Kidney (tissue), 22 donors: ENCODE measurements at places on chromosomes 3 and 15. TPM values are rescaled to one million over a fixed set of nuclear protein-coding genes. Genes with fewer than 3 reads are reported as not detected.

Gene IQCF5
- total RNA-seq, result not detected

Gene GPR156
- 0.50 TPM for total RNA-seq

Gene RARB
- 14.7 TPM for total RNA-seq

Gene LMOD3
- 0.09 TPM for total RNA-seq

Gene SEMA3F
- 39.9 TPM for total RNA-seq

Gene DPPA2
- 0.19 TPM for total RNA-seq

GRCh38 chr3:193301433-193301832 lies 60.4 kb downstream of the PLAAT1 start:
- H3K4me1 ChIP-seq, result no peaks in the 10 kb centered on the region
- no peaks in the 10 kb centered on the region for H3K36me3 ChIP-seq
- H3K27ac ChIP-seq, result no peak overlapping the region
- no peak for DNase-seq
- no peak overlapping the region for H3K4me3 ChIP-seq

DNA sequence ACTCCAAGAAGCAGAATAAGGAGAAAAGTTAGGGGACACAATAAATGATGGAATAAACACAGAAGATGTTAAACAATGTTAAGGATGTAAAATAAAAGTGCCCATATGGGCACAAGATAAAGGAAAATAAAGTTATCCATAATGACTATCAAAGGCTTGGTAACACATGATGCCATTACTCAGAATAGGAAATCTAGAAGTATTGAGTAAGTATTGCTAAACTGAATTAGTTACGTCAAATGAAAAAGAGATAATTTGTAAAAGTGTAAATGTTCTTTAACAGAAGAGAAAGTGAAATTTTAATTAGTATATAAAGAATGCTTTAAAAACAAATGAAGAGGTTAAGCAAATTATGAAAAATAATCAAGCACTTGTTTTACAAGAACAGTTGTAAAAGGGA lies 6.7 kb downstream of the COPS2 start:
- DNase-seq, result no peak
- no peak overlapping the region for H3K4me3 ChIP-seq
- no peaks in the 10 kb centered on the region for H3K4me1 ChIP-seq

DNA sequence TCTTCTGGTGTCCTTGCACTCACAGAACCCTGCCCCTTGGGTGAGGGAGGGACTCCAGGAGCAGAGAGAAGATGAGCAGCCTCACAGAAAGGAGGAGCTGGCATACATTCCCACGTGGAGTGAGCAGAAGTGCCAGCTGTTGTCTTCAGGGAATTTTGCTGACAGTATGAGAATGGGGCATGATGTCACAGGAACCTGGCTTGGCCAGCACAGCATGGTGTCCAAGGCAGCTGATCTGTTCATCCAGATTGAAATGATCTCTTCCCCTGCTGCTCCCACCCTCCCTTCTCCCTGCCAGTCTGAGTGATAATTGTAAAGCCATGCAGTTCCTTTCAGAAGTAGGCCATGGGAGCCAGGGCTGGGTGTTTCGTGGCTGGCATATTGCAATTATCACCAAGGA lies 53.3 kb downstream of the GJD2 start:
- no peaks in the 10 kb centered on the region for H3K36me3 ChIP-seq
- H3K27ac ChIP-seq, result no peak overlapping the region
- no peak overlapping the region for H3K4me3 ChIP-seq
- H3K27me3 ChIP-seq, result no peaks in the 10 kb centered on the region
- no peaks in the 10 kb centered on the region for H3K4me1 ChIP-seq

- DNase-seq, result no peak
- no peaks in the 10 kb centered on the region for H3K27me3 ChIP-seq
- H3K36me3 ChIP-seq, result no peaks in the 10 kb centered on the region
These were observed 411.3 kb downstream of the GRM7 start for GRCh38 chr3:7272203-7272602.

DNA sequence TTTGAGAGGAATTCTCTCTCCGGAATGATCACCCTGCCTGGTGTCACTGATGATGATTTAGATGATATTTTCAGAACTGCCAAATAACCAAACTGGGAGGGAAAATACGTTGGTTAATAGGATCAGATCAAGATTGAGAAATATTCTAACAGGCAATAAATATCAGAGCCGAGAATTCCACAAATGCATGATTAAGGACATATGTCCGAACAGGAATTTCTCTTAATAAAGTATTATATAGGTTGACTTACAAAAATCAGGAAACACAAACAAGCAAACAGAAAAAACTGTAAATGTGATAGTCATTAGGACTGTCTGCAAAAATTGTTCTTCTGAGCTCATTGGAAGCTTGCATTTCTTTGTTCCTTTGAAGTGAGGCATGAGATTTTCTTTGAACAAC lies 75.1 kb upstream of the PHLDB2 start:
- H3K27ac ChIP-seq, result no peak overlapping the region
- H3K36me3 ChIP-seq, result no peaks in the 10 kb centered on the region
- no peak overlapping the region for H3K4me3 ChIP-seq
- no peak for DNase-seq
- no peaks in the 10 kb centered on the region for H3K4me1 ChIP-seq
- no peaks in the 10 kb centered on the region for H3K27me3 ChIP-seq

DNA sequence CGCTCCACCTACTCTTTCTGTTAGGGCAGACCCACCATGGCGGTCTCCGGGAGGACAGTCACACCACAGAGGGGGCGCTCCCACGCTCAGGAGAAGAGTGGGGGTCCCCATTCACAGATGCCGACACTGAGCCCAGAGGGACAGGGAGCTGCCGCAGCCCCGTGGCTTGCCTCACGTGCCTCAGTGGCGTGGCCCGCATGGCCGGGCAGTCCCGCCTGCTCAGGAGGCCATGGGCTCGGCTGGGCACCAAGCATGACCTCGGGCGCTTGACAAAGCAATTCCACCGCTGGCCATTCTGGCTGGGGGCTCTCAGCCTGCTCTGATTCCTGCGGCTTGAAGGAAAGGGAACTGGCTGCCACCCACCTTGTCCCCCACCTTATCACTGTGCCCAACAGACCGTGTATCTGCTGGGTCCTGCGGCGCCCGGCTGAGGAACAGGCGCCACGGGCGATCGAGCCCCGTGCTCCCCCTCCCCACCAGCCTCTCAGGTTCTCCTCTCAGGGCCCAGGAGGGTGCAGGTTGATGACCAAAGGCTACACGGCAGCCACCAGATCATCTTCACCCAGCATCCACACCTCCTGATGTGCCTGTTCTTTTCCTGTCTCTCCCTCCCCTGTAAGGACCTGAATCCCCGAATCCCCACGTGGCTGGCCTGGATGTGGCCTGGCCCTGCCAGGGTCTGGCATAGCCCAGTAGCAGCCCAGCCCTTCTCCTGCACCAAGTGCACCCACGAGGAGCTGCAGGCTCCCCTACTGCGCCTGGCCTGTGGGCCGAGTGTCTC lies 20.7 kb downstream of the CYFIP1 start:
- H3K27me3 ChIP-seq, result no peaks in the 10 kb centered on the region
- no peak overlapping the region for H3K27ac ChIP-seq

DNA sequence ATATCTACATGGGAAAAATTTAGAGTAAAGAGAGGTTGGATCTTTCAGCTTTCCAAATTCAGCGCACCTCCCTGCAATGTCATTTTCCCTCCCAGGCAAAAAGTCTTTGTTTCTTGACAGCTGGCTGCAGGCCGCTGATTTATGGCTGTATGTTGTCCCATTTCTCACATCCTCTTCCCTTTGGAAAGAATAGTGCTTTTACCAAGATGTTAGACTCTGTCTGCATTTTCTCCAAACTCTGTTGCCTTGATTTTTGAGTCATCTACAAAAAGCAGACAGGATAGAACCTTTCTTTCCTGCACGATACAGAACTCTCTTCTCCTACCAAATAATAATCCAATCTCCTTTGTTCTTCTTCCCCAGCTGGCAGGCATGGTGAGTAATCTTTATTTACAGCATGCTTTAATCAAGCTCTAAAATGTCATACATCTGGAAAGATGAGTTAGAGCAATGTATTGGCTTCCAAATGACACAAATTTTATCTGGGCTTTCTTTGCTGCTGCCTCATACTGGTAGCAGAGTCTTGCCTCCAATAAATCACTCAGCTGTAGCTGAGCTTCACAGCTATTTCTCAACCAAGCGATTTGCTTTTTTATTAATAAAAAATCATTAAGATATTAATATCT lies 101.9 kb downstream of the PIK3R4 start:
- no peak overlapping the region for H3K4me3 ChIP-seq
- H3K27ac ChIP-seq, result no peak overlapping the region
- H3K4me1 ChIP-seq, result no peaks in the 10 kb centered on the region
- no peaks in the 10 kb centered on the region for H3K36me3 ChIP-seq
- no peak for DNase-seq
